CD14-positive monocyte (primary cell): ENCODE measurements at places on chromosomes 1 and 21. TPM values are rescaled to one million over a fixed set of nuclear protein-coding genes. Genes with fewer than 3 reads are reported as not detected.
A peak's percentile ranks its signal among the peaks of the same experiment; 100 is the strongest.

GRCh38 chr1:236099355-236099974 lies 34.6 kb upstream of the NID1 start:
- no peaks in the 10 kb centered on the region for H3K36me3 ChIP-seq
- H3K4me1 ChIP-seq: peaks cover 8% of the 10 kb centered on the region
- no peak overlapping the region for H3K4me3 ChIP-seq
- H3K27ac ChIP-seq: no peak overlapping the region

DNA sequence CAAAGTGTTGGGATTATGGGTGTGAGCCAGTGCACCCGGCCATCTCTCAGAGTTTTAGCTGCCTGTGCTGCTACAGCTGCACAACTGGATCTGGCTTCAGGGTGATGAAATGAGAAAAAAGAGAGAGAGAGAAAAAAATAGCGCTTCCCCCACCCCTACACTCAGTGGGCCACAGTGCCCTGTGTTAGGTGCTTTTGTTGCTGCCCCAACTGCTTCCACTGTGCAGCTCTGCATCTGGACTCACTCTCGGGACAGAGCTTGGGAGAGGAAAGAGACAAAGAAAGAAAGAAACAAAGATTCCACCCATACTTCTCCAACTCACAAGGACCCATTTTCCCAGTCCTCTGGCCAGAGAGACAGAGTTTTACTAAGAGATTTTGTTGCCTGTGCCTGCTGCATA lies 50.4 kb downstream of the INAVA start:
- DNase-seq: no peak
- H3K4me3 ChIP-seq: no peak overlapping the region
- H3K27ac ChIP-seq: no peak overlapping the region
- H3K4me1 ChIP-seq: no peaks in the 10 kb centered on the region
- H3K27me3 ChIP-seq: no peaks in the 10 kb centered on the region
- H3K36me3 ChIP-seq: no peaks in the 10 kb centered on the region

- H3K36me3 ChIP-seq: no peaks in the 10 kb centered on the region
- no peak overlapping the region for H3K4me3 ChIP-seq
- H3K27ac ChIP-seq: no peak overlapping the region
Measured at GRCh38 chr1:233005703-233006102, 55.3 kb downstream of the NTPCR start.

GRCh38 chr1:81920886-81921285 lies 120.2 kb downstream of the ADGRL2 start:
- DNase-seq: no peak
- no peak overlapping the region for H3K4me3 ChIP-seq
- no peaks in the 10 kb centered on the region for H3K27me3 ChIP-seq
- H3K4me1 ChIP-seq: no peaks in the 10 kb centered on the region
- H3K27ac ChIP-seq: no peak overlapping the region
- no peaks in the 10 kb centered on the region for H3K36me3 ChIP-seq

- no peaks in the 10 kb centered on the region for H3K4me1 ChIP-seq
- DNase-seq: no peak
- H3K4me3 ChIP-seq: no peak overlapping the region
- H3K36me3 ChIP-seq: no peaks in the 10 kb centered on the region
Measured at GRCh38 chr1:82775406-82776000, 974.8 kb downstream of the ADGRL2 start.

DNA sequence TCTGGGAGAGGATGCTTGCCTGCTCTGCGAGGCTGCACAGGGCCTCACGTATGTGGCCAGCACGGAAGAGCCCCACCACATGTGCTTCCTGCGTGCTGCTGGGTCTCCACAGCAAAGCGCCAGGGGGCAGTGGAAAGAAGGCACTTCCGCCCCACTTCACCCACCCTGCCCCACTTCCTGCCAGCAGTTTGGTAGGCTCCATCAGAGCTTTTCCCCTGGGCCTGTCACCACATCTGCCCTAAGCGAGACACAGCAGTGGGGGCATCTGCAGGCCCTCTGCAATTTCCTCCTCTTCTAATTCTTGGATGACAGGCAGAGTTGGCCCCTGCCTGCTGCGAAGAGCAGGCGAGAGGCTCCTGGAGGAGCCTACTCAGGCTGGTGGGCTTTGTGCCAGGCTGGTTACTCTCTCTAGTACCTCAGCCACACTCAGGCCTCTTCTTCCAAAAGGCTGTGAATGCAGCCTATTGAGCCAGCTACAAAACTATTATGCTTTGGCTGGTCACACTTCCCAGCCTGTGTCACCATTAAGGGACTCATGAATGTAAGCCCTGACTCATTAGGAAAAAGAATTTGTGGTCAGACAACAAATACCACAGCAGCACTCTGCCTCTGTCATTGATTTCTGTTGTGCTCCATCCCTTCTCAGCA lies 25.0 kb downstream of the CD244 start:
- no peak overlapping the region for H3K4me3 ChIP-seq
- no peaks in the 10 kb centered on the region for H3K27me3 ChIP-seq
- peak; percentile 27 for DNase-seq
- peaks cover 89% of the 10 kb centered on the region for H3K36me3 ChIP-seq

- no peak overlapping the region for H3K4me3 ChIP-seq
- no peak for DNase-seq
- H3K4me1 ChIP-seq: no peaks in the 10 kb centered on the region
- H3K36me3 ChIP-seq: peaks cover 20% of the 10 kb centered on the region
- H3K27ac ChIP-seq: no peak overlapping the region
Measured at GRCh38 chr1:114390361-114390760, 120.6 kb downstream of the TRIM33 start.

DNA sequence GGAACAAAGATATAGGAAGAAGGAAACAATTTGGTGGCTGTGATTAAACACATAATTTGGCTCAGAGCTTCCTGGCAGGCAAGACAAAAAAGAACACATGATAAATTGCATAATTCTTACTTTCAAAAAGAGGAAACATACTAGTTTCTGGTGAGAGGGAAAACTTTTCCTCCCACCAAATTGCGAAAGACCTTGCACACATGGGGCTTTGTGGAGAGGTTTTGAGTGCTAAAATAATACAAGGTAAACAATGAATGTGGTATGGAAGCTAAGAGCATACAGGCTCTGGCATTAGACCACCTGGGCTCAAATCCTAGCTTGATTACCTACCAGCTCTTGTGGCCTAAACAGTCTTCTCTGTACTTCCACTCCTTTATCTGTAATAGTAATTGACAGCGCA lies 140.2 kb upstream of the HOOK1 start:
- peak overlapping the region; percentile 6 for H3K27ac ChIP-seq
- no peak overlapping the region for H3K4me3 ChIP-seq
- peak; percentile 82 for DNase-seq

DNA sequence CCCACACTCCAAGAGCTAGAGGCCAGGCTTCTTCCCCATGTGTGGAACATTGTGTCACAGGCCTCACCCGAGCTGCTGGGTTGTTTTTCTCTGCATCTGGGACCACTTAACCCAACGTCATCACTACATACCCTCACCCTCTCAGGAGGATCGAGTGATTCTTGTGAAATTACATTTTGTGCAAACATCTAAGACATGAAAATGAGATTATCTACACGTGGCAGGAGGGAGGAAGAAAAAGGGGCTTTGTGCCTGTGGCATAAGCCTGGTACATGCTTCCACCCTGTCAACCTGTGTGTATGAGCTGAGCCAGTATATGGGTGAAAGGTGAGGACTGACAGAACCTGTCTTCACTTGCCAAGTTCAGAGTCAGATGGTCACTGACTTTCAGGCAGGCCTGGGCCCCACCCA lies 1.6 kb downstream of the CPT2 start:
- peak overlapping the region; percentile 96 for H3K4me3 ChIP-seq
- peaks cover 21% of the 10 kb centered on the region for H3K4me1 ChIP-seq
- H3K27me3 ChIP-seq: no peaks in the 10 kb centered on the region

- H3K4me3 ChIP-seq: no peak overlapping the region
- H3K27ac ChIP-seq: no peak overlapping the region
- H3K4me1 ChIP-seq: no peaks in the 10 kb centered on the region
- DNase-seq: no peak
Measured at GRCh38 chr1:194570476-194570875, 1384.1 kb upstream of the B3GALT2 start.

GRCh38 chr1:83515578-83516154 lies 483.3 kb downstream of the TTLL7 start:
- H3K36me3 ChIP-seq: no peaks in the 10 kb centered on the region
- H3K27ac ChIP-seq: no peak overlapping the region
- no peaks in the 10 kb centered on the region for H3K27me3 ChIP-seq

- no peaks in the 10 kb centered on the region for H3K36me3 ChIP-seq
- H3K27me3 ChIP-seq: no peaks in the 10 kb centered on the region
- H3K27ac ChIP-seq: no peak overlapping the region
- DNase-seq: no peak
- H3K4me1 ChIP-seq: peaks cover 8% of the 10 kb centered on the region
Measured at GRCh38 chr1:152623203-152623844, 421 bp upstream of the LCE3A start.

The CLCA2 gene
- polyA plus RNA-seq: not detected

The GSTM5 gene
- polyA plus RNA-seq: not detected

The AIRE gene
- polyA plus RNA-seq: not detected in 2 replicates

The S100A7 gene
- not detected in 2 replicates for polyA plus RNA-seq

The TSSK3 gene
- polyA plus RNA-seq: 1.1 TPM

The FCRL2 gene
- not detected for polyA plus RNA-seq

The ANGPTL3 gene
- not detected in 2 replicates for polyA plus RNA-seq

The OR2G2 gene
- polyA plus RNA-seq: not detected

The RNU1-3 gene
- polyA plus RNA-seq: not detected

The KCNJ10 gene
- polyA plus RNA-seq: not detected

The S100A9 gene
- 43,602 TPM for polyA plus RNA-seq

The CELA2A gene
- not detected for polyA plus RNA-seq
